ENCODE measurements at places on chromosomes 12 and 14. TPM values are rescaled to one million over a fixed set of nuclear protein-coding genes. Genes with fewer than 3 reads are reported as not detected.

The KLRF1 gene
- 392 TPM for total RNA-seq

The RCOR1 gene
- 36.5 TPM for total RNA-seq

The ASPG gene
- not detected for total RNA-seq

The TSHR gene
- total RNA-seq: not detected

DNA sequence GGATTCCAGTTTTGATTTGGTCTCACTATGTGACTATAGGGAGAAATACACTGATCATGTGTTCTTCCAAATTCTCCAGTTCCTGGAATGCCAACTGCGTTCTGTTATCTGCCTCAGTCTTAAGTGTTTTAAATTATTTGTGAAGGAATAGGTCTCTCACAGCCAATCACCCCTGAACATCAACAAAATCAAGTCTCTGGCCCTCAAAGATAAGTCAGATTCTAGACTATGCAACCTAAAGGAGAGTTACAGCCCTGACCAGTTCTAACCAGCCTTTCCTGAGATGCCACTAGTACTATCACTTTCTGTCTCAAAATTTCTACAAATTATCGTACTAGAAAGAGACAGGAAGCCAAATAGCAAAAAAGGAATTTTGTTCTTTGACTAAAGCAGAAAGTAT lies 22.3 kb downstream of the ZFC3H1 start:
- DNase-seq: no peak

DNA sequence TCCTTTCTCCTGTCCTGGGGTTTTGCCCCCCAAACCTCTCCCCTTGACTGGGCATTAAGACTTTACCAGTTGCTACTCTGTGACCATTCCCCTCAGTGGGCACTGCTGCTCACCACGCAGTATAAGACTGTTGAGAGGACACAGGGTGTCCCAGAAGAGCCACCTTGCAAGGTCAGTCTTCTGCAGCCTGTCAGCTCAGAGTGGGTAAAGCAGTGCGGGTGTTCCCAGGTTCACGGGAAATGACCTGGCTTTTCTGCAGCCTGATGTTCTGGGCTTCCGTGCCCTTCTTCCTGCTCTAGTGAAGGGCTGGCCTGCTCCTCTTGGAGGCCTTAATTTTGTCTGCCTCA lies 34.2 kb downstream of the KCNA1 start:
- no peak for DNase-seq
